ENCODE measurements at places on chromosomes 2 and 18.

- DNase-seq: no peak
These were observed 532.1 kb downstream of the SOX11 start for GRCh38 chr2:6224267-6224666.

DNA sequence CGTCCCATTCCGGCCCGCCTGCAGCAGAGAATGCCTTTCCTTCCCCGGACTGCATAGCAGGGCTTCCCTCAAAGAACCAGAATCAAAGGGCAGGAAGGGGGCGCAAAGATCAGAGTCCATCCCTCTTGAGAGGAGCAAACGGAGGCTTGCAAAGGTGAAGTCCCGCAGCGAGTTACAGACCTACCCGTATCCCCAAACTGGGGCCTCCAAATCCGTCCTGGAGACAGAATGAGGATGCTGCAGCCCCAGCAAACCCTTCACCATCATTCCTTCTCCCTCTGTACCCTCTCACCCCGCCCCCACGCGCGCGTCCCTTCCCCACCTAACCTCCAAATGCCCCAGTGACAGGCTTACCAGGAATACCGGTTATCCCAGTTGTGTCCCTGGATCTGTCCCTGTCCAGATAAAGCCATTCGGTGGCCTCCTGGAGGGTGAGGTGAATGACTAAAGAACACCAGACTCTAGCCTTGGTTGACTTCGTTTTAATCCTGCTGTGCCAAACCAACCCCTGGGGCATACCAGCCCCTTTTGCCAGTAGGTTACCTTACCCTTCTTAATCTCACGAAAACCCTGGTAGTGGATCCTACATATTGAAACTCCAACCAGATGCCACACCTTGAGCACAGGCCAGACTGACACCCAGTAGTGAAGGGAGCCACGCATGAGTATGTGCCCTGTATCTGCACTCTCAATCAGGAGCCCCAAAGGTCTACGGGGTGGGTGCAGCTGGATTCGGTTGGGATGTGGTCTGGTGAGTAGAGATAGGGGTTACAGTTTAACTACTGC is 961 bp upstream of the SLC40A1 start:
- DNase-seq: peak; percentile 37

DNA sequence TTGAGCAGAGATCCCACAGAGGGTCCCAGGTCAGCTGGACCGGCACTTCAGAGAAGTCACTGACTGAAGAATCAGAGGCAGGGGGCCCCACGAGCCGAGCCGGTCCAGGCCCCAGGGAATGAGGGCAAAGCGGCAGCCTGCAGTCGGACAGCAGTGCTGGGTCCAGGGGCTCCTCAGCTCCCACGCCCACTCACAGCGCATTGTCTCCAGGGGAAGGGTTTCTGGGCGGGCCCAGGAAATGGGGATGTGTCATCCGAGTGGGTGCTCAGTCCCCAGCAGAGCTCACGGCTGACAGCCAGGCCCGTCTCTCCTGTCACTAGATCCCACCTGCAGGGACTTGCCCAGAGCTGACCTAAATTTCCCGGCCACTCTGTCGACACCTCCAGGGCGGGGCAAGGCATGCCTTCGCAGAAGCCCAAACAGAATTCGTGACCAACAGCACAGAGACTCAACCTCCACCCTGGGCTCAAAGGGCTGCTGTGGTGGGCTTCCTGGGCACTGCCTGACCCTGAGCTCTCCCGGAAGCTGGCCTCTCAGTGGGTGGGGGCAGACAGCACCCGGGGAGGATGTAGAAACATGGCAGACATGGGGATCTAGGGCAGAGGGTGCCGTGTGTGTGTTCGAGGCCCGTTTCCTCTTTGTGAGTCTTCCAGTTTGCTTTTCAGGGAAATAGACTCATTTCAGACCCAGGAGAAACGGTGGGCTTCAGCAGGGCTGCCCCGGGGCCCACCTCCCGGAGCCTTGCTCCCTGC is 42.1 kb upstream of the TAF1B start:
- peak; percentile 64 for DNase-seq

DNA sequence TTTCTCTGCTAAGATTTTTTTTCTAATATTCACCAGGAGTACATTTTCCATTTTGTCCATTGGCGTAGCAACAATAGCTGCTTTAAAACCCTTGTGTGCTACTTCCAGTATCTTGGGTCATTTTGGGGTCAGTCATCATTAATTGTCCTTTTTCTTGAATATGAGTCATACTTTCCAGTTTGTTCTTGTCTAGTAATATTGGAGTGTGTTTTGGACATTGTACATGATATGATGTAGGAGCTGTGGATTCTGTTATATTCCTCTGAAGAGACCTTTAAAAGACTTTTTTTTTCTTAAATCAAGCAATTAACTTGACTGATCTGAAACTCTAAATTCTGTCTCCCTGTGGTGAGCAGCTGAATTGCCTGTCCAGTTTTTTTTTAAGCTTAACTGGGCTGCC is 40.8 kb downstream of the AGPS start:
- DNase-seq: no peak

- DNase-seq: no peak
These were observed 44.7 kb downstream of the GLI2 start for GRCh38 chr2:120780402-120780801.

- no peak for DNase-seq
These were observed 127.5 kb downstream of the RDH14 start for GRCh38 chr2:18432999-18433398.

DNA sequence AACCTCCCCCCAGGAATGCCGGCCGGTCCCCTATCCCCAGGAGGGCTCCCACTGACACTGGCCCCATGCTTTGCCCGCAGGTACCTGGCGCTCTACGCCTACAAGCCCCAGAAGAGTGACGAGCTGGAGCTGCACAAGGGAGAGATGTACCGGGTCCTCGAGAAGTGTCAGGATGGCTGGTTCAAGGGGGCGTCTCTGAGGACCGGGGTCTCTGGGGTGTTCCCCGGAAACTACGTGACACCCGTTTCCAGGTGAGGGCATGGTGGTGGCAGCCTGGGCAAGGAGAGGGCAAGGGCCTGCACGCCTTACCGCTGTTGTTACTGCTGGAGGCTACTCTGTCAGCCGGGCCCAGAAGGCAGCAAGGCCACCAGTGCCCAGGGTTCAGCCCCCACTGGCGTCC is 181.3 kb downstream of the SEPTIN10 start:
- no peak for DNase-seq

DNA sequence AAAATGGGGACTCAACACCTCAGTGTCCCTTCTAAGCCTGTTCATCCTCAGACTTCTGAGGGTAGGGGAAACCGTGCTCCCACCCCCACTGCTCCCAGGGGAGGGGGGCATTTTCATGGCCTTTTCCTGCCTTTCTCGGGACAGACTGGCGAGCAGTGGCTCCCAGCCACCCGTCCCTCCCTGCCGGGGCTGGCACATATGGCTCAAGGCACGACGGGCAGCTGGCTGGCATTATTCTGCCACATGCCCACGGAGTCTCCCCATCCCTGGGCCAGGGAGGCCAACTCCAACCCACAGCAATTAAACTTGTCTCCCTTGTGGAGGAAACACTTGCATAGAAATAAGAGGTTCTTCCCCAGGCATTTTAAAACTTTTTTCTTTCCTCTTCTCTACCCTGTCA is 148.5 kb upstream of the CBLN2 start:
- DNase-seq: no peak

- no peak for DNase-seq
These were observed 138.0 kb upstream of the KLHL14 start for GRCh38 chr18:32910694-32911296.

- peak; percentile 80 for DNase-seq
These were observed 3.5 kb upstream of the EMILIN1 start for GRCh38 chr2:27074738-27075565.

Data from CD4-positive, alpha-beta T cell treated with Interleukin-6 for 4 hours (primary cell).